ENCODE measurements at places on chromosomes 3 and 15. TPM values are rescaled to one million over a fixed set of nuclear protein-coding genes. Genes with fewer than 3 reads are reported as not detected.

ACKR4 gene
- not detected for polyA plus RNA-seq

CLSTN2 gene
- polyA plus RNA-seq = 5.5 TPM

CCDC80 gene
- polyA plus RNA-seq = 15.4 TPM

CCR4 gene
- polyA plus RNA-seq = not detected

MCTP2 gene
- polyA plus RNA-seq = 0.07 TPM

UACA gene
- 12.5 TPM for polyA plus RNA-seq

ARHGEF3 gene
- 10.4 TPM for polyA plus RNA-seq

INSYN1 gene
- 1.6 TPM for polyA plus RNA-seq

GOLGA8G gene
- polyA plus RNA-seq = not detected

PTX3 gene
- polyA plus RNA-seq = 0.92 TPM

ATP6V1A gene
- polyA plus RNA-seq = 97.7 TPM

TMEM40 gene
- polyA plus RNA-seq = not detected

LRRC2 gene
- 1.6 TPM for polyA plus RNA-seq

ALPK3 gene
- not detected for polyA plus RNA-seq

IL20RB gene
- not detected for polyA plus RNA-seq

GOLGA8T gene
- not detected for polyA plus RNA-seq

ATP13A5 gene
- polyA plus RNA-seq = not detected

MAGEL2 gene
- 0.98 TPM for polyA plus RNA-seq

SCAPER gene
- polyA plus RNA-seq = 59.1 TPM

GOLGA8J gene
- polyA plus RNA-seq = not detected

GRAMD2A gene
- polyA plus RNA-seq = 0.29 TPM

TBC1D2B gene
- 1.6 TPM for polyA plus RNA-seq

GP5 gene
- polyA plus RNA-seq = not detected

MOBP gene
- polyA plus RNA-seq = 2.7 TPM

OSBPL10 gene
- 1.7 TPM for polyA plus RNA-seq

SATB1 gene
- polyA plus RNA-seq = 7.1 TPM

SFMBT1 gene
- 1.5 TPM for polyA plus RNA-seq

KCNMB2 gene
- polyA plus RNA-seq = not detected

NR1D2 gene
- 34.6 TPM for polyA plus RNA-seq

FAM81A gene
- polyA plus RNA-seq = 9.7 TPM

CHRNA3 gene
- 3.5 TPM for polyA plus RNA-seq

SLC51A gene
- not detected for polyA plus RNA-seq

LACTB gene
- polyA plus RNA-seq = 3.1 TPM

ASB14 gene
- 0.13 TPM for polyA plus RNA-seq

GPR156 gene
- polyA plus RNA-seq = not detected

FBLN2 gene
- polyA plus RNA-seq = 1.2 TPM

PPIP5K1 gene
- 6.9 TPM for polyA plus RNA-seq

CD96 gene
- polyA plus RNA-seq = not detected

MYD88 gene
- not detected for polyA plus RNA-seq

SHC4 gene
- polyA plus RNA-seq = 2.9 TPM

Data from Purkinje cell (primary cell).